T-helper 17 cell (primary cell): ENCODE measurements at places on chromosomes 4 and X.

DNA sequence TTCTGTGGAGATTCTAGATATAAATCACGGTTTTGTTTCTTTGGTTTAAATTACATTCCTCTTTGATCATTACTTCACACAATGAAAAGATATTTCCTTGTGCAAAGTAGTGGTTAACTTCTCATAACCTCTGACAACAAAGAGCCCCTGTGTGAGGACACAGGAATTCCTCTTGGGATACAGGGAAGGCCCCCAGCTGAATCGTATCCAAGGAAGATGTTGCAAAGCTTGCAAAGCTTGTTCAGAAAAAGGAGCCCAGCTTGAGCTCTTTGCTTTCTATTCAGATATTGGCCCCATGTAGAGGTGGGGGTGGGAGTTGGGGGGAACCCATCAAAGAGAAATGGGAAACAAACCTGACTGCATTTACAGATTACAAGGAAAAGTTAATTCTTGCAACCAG lies 145.7 kb downstream of the RELL1 start:
- DNase-seq = no peak

- no peak for DNase-seq
Measured at GRCh38 chr4:6290769-6291547, 21.3 kb downstream of the WFS1 start.

- DNase-seq = no peak
Measured at GRCh38 chr4:100508691-100509090, 9.1 kb downstream of the EMCN start.

DNA sequence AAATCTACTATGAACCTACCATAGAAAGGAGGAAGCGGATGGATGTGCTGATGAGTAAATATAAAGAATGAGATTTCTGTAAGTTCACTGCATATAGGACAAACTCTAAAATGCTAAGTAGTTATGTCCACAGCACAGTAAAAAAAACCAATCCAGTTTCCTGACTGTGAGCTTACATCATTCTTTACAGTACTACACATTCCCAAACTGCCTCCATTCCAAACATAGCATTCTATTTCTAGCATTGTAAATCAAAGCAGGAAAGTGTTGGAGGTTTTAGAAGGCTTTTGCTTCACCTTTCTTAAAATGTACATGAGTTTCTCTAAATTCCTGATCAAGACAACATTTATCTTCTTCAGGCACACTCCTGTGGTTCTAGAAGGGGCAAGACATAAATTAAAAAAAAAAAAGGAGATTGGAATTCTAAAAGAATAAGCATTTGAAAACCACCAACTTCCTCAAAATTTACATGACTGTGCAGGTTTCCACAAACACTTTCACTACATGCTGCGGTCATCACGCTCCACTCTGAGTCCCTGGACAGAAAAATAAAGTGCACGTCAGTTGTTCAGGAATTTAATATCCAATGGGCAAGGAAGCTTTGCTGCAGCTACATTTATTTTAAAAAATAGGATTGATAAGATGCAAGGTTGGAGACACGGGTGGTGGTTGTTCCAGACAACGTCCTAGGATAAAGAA lies 297.6 kb upstream of the STS start:
- no peak for DNase-seq
